Activated effector memory CD4-positive, alpha-beta T cell treated with anti-CD3 and anti-CD28 coated beads, Interleukin-2, amount 50 U/mL, for 16 hours (primary cell): ENCODE measurements at places on chromosomes 3 and 15.

GRCh38 chr15:63998489-63998888 lies 47.8 kb downstream of the DAPK2 start:
- no peak for DNase-seq

GRCh38 chr3:112794622-112795172 lies 52.0 kb downstream of the CD200R1L start:
- no peak for DNase-seq

DNA sequence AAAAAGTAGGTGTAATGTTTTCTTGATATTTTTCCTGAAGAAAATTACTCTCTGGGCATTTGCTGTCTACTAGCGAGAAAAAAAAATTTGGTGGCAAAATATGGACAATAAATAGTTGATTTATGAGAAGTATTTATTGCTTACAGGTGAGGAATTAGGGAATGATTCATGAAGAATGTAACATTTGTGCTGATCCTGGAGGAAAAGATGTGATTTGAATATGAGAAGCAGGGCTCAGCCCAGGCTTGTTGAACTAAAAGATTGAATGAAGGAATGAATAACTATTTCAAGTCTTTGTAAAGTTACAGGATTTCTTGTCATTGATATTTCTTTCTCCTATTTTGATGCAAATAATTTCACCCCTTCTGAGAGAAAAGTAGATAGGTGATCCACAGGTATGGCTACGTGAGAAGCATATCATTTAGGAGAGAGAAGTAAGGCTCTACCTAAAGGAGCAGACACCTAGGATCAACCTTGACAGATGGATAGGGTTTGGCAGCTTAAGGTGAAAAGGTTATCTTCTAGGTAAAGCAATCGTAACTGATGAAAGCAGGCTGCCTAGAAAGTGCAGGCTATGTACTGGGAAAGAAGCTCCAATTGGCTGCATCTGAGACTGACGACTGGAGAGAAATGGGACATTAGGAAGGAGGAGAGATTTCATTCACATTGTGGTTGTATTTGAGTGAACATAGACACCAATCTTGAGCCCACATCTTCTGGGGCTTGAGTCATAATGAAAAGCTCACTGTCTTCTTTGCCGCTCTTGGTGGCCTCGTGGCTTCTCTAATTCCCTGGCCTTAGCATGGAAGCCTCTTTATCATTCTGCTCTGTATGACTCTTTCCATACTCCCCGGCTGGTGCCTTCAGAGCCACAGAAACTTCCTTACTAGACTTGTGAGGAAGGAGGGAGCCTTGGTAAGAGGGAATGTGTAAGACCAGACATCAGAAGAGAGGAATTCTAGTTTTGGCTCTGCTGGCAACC lies 106.5 kb downstream of the P3H2 start:
- no peak for DNase-seq

- DNase-seq: no peak
Observed at GRCh38 chr3:159635047-159635641, 353.5 kb upstream of the IL12A start.

DNA sequence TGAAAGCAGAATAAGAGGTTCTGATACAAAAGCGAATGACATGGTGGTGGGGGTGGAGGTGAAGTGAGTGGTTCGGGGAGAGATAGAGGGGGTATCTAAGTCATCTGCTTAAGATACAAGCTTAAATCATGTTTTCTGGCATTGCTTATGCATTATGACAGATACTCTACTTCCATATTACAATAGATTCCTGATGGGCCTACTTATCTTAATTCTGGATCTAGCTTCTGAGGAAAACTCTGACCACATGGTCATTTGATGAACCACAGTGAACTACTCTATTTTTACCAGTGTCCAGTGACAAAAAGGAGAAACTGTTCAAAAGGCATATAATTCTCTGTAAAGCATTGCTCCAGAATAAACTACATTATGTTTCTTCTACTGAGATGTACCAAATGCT lies 673.7 kb upstream of the CCDC54 start:
- DNase-seq: no peak

GRCh38 chr3:53238886-53239285 lies 16.9 kb downstream of the TKT start:
- no peak for DNase-seq

DNA sequence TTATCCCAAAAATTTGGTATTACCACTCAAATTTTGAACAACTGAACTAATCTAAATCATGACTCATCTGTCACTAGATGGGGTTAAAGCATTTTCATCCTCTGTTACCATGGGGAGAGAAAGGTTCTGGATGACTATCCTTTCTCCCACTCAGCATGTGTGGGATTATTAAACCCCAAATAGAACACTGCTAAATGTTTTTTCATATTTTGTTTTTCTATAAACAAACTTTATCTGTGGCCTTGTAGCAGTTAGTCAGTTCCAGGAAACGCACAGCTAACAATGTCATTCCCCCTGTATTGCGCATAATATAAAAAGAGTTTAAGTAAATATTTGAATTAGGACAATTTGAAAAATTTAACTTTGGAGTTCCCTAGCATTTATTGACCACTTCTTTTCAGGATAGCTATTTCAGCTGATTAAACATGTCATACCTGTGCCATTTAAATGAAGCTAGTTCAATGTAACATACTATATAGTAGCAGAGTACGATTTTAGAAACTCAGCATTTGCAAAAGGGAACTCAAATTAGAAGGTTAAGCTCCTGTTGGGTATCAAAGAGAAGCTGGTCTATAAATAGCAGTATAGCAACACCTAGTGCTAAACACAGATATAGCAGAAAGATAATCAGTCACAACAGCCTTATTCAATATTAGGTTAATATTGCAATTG lies 9.2 kb upstream of the TMEM212 start:
- DNase-seq: no peak

- DNase-seq: no peak
Observed at GRCh38 chr3:33363113-33363800, 76.9 kb downstream of the UBP1 start.

DNA sequence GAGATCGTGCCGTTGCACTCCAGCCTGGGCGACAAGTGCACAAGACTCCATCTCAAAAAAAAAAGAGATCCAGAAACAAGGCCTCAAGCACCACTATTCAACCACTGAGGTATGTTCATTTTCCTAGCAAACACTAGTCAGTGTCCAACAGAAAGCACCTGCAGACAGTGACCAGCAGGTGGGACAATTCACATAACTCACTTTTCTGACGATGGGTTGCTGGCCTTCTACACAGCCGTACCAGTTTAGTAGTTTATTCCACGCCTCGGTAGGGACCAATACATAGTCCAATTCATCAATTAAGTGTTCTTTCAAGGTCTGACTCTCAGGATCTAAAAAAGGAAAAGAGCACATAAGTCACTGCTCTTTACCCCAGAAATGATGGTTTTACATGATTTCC lies 12.4 kb downstream of the USP4 start:
- no peak for DNase-seq

DNA sequence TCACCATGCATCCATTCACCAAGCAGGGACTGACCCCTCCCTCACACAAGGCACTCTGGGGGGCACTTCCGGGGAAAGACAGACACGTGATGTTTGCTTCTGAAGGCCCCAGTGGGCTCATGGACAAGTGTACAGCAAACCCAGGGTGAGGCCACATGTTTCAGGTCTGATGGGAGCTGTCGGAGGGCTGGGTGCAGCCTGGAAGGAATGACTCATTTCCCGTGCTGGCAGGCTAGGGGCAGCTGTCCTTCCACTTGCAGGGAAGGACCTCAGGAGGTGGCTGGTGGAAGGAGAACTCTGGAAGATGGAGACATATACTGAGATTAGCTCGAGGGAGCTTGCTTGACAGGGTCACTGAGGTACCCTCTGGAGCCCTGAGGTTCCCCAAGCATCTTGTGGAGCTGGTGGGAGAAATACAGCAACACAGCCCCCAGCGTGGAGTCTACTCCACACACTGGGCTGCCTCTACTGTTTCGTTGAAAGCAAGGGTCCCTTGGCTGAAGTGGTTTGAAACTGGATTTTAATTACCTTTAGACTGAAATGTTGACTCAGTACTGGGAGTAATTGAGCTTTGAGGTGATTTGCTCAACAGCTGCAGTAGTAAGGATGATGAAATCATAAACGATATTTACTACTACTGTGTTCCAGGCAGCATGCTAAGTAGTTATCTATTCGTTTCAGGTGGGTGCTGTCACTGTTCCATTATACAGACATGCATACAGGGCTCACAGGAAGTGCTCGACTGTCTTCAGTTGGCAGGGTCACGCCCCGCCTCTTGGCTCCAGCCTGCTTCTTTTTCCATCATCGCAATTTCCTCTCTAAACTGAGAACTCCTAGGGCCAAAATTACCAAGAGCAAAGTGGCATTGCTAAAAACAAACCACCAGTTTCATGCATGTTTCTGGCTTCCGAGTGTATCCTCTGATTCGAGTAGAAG lies 230.4 kb downstream of the ADAMTS17 start:
- DNase-seq: peak; percentile 71

GRCh38 chr15:64536244-64536836 lies 76.0 kb downstream of the ZNF609 start:
- DNase-seq: no peak

- DNase-seq: no peak
Observed at GRCh38 chr3:188272481-188273372, 118.8 kb downstream of the LPP start.

DNA sequence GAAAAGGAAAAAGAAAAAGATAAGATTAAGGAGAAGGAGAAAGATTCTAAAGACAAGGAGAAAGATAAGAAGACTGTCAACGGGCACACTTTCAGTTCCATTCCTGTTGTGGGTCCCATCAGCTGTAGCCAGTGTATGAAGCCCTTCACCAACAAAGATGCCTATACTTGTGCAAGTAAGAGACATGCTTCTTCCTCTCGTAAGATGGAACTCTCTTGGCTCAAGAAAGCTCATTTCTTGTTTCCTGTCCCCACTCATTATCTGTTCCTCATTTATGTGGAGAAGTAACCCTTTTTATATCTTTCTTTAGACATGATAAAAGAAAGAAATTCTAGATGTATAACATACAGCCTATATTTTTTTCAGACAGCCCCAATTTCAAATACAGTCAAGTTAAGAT lies 101.4 kb downstream of the KLHL25 start:
- no peak for DNase-seq

DNA sequence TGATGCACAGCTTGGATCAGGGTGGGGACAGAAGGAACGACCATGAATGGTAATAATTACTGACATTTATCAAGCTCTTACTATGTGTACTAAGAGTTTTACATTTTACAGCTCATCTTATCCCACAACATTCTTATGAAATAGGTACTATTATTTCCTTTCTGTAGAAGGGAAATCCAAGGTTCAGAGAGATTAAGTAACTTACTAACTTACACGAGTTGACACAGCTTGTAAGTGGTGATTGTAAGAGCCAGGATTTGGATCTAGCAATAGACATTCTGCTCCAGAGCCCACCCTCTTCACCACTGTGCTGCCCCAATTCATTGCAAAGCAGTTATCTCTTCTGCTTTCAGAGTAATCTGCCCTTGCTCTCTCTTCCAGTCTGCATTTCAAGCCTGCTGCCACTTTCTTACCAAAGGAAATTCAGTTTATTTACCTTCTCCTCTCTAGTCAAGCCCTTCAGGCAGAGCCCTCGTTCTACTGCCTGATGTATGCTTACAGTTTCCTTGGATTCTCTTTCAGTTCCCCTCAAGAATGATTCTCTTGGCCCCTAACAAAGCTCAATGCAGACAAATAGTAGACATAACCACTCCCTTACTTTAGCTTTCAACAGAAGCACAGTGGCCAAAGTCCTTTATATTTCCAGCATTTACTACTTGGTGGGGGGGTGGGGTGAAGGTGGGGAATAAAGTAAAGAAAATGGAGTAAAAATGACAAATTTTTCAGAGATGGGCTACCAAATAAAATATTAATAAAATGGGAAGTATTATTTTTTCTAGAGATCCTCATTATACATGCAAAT lies 65.8 kb downstream of the ATP8B4 start:
- DNase-seq: no peak

DNA sequence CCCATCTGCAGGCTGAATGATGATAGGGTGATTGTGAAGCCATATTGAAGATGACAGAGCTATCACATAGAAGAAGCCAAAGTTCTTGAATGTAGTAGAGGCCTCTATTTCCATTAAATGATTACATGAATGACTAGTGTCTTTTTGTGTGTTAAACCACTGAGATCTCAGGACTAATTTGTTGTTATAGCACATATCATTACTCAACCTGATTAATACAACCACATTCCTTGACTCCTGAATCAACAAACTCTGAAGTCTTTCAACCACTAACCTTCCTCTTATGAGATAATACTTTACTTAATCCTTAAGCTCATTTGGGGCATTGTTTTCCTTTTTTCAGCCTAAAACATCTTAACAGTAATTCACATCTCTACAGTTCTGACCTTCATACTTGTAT lies 564.5 kb upstream of the ADAMTS9 start:
- DNase-seq: no peak

GRCh38 chr3:172359231-172359630 lies 89.0 kb downstream of the GHSR start:
- no peak for DNase-seq

DNA sequence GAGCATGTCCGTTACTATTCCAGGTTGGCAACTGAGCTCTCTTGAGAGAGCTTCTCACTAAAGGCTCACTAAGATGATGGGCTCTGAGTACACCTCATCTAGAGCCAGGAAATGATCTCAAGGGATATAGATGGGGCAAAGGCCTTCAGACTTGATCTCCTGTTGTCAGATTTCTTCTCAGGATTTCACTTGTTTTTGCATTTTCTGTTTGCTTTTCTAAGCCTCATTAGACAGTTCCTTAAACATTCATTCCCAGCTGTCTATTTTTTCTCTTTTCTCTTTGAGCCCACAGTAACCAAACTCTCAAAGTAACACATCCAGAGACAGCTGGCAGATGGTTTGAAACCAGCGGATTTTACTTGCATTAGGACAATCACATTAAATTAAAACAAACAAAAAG lies 28.4 kb upstream of the ARL8B start:
- no peak for DNase-seq

DNA sequence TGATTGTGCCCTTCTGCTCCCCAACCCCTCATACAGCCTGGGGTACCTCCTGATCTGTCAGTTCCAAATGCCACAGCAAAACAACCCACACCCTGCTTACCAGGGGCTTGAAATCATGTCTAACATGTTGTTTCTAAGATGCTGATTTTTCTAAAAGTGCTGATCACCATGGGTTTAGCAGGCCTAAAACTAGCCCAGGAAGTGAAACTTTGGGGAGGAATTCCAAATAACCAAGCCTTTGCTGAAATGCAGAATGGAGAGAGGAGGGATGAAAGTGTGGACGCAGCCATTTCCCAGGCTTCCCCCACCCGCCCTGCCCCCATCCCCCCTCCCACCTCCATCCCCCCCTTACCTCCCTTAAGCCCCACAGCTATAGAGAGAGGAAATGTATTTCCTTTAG lies 2.0 kb upstream of the HRH1 start:
- DNase-seq: no peak

GRCh38 chr3:45844616-45845015 lies 2.7 kb upstream of the LZTFL1 start:
- no peak for DNase-seq
